ENCODE measurements at places on chromosomes 5 and 9. TPM values are rescaled to one million over a fixed set of nuclear protein-coding genes. Genes with fewer than 3 reads are reported as not detected.

GRCh38 chr9:112046181-112046580, 128.9 kb downstream of the SUSD1 start:
- DNase-seq = no peak

The CFAP157 gene
- not detected for total RNA-seq

DNA sequence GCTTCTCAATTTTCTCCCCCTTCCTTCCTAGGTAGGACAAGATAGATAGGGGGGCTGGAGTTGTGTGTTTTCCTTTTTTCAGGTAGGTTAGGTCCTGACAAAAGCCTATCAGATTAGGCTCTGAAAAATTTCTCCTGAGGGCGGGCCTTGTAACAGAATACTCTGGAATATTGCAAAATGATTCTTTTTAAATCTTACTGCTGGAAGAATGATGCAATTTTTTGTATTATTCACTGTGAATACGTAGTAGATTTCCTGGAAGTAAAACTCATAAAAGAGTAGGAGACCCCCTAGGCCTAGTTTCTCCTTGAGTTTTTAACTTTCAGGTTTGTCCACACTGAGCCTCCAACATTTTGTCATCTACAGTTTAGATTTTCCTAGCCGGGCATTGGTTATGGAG, 1701.8 kb downstream of the EFNA5 start:
- DNase-seq = no peak

DNA sequence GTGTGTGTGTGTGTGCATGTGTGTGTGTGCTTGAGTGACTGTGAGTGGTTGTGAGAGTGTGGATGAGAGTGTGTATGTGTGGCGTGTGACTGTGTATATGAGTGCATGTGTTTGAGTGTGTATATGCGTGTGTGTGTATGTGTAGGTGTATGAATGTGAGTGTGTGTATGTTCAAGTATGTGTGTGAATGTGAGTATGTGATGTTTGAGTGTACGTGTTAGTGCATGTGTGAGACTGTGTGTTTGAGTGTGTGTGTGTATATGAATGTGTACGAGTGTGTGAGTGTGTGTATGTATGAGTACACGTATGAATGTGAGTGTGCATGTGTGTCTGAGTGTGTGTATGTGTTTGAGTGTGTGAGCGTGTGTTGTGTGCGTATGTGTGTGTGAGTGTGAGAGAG, 47.8 kb downstream of the KCNIP1 start:
- no peak for DNase-seq

The ZDHHC11 gene
- 6.4 TPM for total RNA-seq

The SLC6A19 gene
- 106 TPM for total RNA-seq

DNA sequence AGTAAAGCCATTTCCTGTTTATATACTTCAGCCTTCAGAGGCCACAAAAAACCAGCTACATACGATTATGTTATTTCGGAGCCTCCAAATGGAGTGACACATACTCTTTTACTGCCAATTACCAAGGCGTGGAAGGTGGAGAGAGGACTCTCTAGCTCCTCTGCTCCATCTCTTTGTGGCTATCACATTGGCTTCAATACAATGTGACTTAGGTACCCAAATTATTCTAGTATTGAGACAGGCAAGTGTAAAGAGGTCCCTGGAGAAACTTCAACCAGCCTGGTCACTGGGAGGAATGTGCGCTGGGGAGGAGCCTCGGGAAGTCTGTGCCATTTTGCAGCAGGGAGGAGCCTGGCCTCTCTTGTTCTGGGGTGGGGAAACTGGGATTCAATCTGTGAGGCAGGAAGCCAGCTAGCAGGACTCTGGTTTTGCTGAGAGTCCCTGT, 85.8 kb upstream of the TAS2R1 start:
- no peak for DNase-seq

GRCh38 chr9:75471549-75472114, 383.3 kb downstream of the OSTF1 start:
- DNase-seq = no peak

GRCh38 chr5:174733836-174734235, 9.5 kb downstream of the MSX2 start:
- DNase-seq = no peak

DNA sequence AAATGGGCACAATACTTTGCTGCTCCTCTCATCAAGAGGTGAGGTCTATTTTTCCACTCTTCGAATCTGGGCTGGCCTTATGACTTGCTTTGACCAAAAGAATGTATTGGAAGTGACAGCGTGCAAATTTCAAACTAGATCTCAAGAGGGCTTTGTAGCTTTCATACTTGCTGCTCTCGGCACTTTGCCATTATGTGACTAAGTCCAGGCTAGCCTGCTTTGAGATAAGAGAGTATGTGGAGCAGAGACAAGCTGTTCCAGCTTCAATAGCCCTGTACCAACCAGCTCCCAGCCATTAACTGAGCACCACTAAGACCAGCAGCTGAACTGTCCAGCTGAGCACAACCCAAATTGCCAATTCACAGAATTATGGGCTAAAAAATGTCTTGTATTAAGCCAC, 124.6 kb downstream of the ACER2 start:
- no peak for DNase-seq

DNA sequence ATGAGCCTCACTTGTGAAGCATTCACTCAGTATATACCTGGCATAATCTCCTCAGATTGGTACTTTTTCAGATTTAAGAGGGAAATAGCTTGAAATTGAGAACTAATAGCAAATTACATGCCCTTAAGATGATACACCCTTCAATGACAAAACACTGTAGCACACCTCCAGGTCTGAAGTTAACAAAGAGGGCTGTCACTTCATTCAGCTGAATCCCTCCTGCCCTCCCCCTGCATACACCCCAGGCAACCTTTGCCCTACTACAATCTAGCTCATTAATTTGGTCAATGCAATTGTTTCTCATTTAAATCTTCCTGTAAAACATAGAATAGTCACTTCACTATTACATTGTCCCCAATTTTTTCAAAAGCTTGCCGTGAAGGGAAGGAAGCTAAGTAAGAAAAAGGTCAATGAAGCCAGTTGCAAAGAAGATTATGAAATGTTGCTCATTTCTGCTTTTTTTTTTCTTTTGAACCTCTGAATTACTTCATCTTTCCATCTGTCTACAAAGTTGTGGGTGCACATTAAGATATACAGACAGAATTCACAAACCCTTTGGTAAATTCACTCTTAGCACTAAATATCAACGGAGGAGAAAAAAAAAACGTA, 294.8 kb upstream of the PTGER4 start:
- no peak for DNase-seq

DNA sequence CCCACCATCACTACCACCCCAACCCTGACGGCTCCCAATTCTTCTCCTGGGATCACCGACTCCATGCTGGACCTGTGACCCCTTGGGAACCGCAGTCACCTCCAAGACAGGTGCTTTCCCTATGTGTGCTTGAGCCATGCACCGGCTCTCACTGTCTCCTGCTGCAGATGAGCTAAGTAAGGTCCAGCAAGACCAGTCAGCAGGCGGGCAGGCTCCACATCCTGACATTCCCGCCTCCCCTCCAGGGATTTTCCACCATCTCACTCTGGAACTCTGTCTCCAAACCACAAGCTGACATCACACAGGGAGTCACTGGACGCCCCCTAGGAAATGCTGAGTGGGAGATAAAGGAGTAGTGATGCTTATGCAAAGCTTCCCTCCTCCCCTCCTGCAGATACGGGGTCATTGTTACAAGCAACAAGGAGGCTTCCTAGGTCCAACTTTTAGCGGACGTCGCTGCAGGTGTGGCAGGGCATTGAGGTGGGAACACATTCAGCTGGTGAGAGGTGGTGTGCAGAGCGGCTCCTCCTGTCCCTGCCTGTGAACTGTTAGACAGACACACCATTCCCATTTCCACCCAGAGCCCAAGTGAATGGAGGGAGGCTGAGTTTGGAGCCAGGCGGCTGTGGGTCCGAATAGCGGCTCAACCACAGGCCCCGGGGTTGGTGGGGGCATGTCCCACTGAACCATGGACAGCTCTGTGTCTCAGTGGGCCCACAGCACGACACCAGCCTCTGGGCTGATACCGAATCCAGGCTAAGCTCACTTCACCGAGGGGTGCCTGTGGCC, 129.2 kb upstream of the PHYKPL start:
- DNase-seq = no peak

DNA sequence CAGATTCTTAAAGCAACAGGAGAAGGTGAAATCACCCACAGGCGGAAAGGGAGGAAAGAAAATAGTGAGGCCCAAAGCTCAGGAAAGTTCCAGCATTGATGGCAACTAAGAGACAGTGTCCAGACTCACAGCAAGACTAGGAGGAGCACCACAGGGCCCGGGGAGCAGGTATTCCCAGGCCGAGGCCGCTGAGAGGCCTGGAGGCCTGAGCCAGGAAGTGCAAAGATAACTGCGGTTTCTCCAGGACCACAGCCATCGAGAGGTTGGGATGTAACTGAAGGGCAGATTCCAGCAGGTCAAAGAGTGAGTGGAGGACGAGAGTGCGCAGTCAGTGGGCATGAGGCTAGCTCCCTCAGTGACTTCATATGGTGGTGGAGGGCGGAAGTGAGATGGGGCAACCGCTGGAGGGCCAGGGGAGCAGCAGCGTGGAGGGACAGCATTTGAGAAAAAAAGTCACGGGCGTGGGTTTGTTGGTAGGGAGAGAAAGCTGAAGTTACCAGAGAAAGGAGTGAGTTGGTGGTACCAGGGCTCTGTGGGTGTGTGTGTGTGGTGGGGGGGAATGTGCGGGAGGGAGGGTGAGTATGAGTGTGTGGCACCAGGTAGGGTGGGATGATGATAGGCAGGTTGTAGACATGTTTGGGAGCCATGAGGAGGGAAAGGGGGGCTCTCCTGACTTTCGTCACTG, 89.7 kb downstream of the PSD2 start:
- DNase-seq = no peak

DNA sequence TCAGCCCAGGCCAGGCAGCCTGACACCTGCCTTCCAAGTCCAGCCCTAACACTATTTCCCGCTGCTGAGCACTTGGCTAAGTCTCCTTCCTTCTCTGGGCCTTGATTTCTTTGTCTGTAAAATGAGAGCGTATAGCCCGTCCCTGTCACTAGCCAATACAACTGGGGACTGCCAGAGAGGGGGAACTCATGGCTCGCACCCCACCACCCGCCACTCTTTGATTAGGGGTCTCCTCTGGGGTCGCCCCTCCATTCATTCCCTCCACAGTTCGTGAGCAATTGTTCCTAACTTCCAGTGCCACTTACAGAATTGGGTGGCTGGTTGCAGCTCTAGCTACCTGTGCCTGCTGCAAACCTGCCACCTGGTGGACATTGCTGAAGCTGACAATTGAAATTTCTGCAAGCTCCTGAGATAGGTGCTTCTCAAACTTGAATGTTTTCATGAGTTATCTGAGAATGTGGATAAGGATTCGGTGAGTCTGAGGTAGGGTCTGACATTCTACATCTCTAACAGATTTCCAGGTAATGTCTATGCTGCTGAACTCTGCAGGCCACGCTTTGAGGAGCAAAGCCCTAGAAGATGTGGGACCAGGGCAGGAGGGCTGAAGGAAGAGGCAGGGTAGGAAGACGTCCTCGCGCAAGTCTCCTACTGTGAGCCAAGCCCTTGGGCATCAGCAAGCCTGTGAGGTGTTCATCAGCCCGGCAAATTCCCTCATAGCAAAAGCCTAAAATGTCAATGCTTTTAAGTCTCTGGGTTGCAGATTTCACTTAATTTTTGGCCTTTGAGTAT, 13.3 kb upstream of the RECK start:
- peak; percentile 80 for DNase-seq

DNA sequence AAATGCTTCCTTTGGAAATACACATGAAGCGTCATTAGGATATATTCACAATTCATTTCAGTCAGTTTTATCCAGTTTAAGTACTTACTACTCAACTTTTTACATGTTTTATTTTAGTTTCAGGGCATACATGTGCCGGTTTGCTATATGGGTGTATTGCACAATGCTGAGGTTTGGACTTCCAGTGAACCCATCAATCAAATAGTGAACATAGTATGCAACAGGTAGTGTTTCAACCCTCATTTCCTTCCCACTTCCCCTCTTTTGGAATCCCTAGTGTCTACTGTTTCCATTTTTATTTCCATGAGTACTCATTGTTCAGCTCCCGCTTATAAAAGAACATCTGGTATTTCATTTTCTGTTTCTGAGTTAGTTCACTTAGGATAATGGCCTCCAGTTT, 74.7 kb downstream of the TMEM161B start:
- no peak for DNase-seq

The PCDHGB3 gene
- total RNA-seq = 3.4 TPM

DNA sequence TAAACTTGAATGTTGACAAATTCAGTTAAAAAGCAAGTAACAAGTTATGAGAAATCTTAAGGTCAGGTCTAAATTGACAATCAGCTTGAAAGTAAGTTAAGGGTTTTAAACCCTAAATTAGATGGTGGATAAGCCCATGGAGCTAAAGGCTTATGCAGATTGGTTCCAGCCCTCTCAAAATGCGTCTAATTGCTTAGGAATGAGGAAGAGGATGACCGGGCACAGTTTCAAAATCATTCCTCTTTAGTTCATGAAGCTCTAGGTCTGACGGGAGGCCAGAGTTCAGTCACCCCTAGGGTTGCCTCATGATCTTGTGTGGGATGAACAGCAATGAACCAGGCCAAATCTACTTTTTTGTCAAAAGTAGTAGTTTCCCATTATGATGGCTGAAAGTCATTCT, 75.4 kb downstream of the SLC38A9 start:
- peak; percentile 23 for DNase-seq

The ITGA2 gene
- total RNA-seq = 10.1 TPM

DNA sequence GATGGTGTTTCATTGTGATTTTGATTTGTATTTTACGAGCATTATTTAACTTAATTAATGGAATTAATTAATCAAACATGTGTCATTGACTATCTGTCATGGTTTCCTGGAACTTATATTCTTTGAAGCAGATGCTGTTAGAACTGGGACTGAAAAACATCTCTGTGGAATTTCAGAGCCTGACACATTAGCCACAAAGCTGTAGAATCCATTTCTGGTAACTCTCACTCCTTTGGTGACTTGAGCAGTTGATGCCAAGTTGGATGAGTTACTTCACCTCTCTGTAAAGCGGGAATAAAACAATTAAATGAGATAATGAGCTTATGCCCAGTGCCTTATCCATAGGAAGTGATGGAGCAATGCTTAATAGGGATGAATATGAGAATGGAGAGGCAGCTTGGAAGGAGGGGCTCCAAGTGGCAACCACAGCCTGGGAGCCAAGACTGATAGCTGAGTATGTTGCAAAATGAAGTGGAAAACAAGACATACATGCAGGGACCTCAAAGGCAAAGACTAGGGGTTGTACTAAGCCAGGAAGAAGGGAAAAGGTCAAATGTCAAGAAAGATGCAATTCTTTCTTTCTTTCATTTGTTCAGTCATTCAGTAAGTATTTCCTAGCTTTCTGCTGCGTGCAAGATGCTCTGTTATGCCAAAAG, 23.1 kb upstream of the ADRA1B start:
- no peak for DNase-seq

The SH3RF2 gene
- 113 TPM for total RNA-seq

GRCh38 chr5:154193283-154193682, 2.8 kb downstream of the GALNT10 start:
- no peak for DNase-seq

The RHOBTB3 gene
- total RNA-seq = 87.0 TPM

- DNase-seq = no peak
Observed at GRCh38 chr5:32264957-32265572, 47.7 kb downstream of the MTMR12 start.

GRCh38 chr5:141795421-141795820, 82.8 kb downstream of the PCDH1 start:
- no peak for DNase-seq

- no peak for DNase-seq
Observed at GRCh38 chr5:61055434-61056006, 106.7 kb downstream of the SMIM15 start.

The PCDHA12 gene
- 0.55 TPM for total RNA-seq

The ZNF300 gene
- 3.0 TPM for total RNA-seq

GRCh38 chr9:97744710-97745708, 47.9 kb upstream of the XPA start:
- DNase-seq = no peak

The EQTN gene
- not detected for total RNA-seq

Measured in transverse colon (tissue), 4 donors.